ENCODE measurements at places on chromosomes 13 and 19.

- no peak for DNase-seq
These were observed 7.2 kb downstream of the ACTN4 start for GRCh38 chr19:38654628-38655055.

DNA sequence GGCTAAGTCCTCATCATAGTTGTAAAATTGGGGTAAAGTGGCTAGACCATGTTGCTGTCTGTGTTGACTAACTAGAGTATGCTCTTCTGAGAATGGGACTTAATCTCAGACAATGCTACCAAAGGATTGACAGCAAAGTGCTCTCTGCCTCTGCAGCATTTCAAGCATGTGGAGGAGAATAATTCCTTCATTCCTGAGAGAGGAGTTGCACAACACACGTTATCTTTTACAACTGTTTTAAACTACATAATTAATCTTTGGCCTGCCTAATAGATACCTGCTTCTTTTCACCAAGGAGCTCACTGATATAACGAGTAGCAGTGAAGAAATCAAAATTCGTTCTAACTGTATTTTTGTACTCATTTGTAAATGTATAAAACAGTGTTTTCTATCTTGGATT is 2172.2 kb downstream of the PCDH9 start:
- no peak for DNase-seq

- no peak for DNase-seq
These were observed 251.0 kb downstream of the UQCRFS1 start for GRCh38 chr19:28961772-28962500.

GRCh38 chr13:41232578-41233480 is 30.5 kb downstream of the MTRF1 start:
- DNase-seq = no peak

- DNase-seq = no peak
These were observed 292.6 kb downstream of the TDRD3 start for GRCh38 chr13:60689571-60689970.

- no peak for DNase-seq
These were observed 11.5 kb downstream of the CFD start for GRCh38 chr19:870963-871401.

DNA sequence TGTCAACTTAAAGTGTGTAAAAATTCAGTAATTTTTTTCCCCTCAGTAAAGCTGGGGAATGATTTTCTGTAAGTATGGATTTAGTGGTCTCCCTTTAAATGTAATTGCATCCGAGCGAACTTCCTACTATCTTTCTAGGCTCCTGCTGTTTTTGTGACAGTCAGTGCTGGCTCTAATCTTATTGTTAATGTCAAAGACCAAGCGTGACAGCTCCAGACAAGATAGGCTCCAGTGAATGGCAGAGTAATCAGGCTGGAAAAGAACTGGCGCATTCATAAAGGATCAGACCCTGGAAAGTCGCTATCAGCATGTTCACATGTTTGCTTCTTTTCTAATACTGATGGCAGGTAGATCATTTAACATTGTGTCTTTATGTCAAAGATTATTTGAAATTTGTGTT is 908.0 kb upstream of the ATXN8OS start:
- DNase-seq = no peak

- no peak for DNase-seq
These were observed 13.5 kb downstream of the PPP1R13L start for GRCh38 chr19:45391346-45391745.

DNA sequence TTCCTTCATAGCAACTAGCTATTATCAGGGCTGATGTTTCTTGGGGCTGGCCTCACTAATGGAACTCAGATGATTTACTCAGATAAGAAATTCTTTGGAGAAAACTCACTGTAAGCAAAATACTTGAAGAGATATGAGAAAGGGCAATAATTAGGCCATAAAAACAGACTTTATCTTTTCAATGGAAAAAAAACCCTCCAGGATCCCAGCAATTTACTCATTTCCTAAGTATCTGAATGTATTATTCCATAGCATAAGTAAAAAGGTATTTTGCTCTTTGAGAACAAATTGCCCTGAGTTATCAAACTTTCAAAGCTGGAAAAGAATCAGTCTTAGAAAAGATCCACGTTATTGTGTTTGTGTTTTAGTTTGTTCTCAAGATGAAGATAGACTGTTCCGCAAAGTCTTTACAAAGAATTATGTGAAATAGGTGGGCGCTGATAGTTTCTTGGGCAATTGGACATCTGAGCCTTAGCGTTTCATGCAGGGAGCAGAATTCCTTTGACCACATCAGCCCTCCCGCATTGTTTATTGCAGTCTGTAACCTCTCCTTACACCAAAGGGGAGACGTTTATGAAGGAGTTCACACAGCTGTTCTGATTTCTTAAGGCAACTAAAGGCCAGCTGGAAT is 29.1 kb upstream of the CSNK1A1L start:
- no peak for DNase-seq

- no peak for DNase-seq
These were observed 159.7 kb downstream of the OXGR1 start for GRCh38 chr13:96834626-96835025.

- DNase-seq = no peak
These were observed 44.5 kb downstream of the SCEL start for GRCh38 chr13:77579959-77580358.

All from putamen (tissue), 1 donor.